ENCODE measurements at places on chromosomes 3 and 15. TPM values are rescaled to one million over a fixed set of nuclear protein-coding genes. Genes with fewer than 3 reads are reported as not detected.

The NKIRAS1 gene
- 4.9 TPM for total RNA-seq

The HIGD2B gene
- total RNA-seq: not detected

- DNase-seq: no peak
Measured at GRCh38 chr15:33309602-33310276, 1.0 kb upstream of the RYR3 start.

DNA sequence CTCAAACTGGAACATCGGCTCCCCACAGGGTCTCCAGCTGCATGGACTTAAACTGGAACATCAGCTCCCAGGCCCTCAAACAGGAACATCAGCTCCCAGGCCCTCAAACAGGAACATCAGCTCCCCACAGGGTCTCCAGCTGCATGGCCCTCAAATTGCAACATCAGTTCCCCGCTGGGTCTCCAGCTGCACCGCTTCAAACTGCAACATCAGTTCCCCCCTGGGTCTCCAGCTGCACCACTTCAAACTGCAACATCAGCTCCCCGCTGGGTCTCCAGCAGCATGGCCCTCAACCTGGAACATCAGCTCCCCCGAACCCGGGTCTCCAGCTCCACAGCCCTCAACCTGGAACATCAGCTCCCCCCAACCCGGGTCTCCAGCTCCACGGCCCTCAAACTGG lies 82.0 kb downstream of the TFRC start:
- DNase-seq: no peak

GRCh38 chr15:98967096-98967495 lies 40.5 kb downstream of the PGPEP1L start:
- no peak for DNase-seq

DNA sequence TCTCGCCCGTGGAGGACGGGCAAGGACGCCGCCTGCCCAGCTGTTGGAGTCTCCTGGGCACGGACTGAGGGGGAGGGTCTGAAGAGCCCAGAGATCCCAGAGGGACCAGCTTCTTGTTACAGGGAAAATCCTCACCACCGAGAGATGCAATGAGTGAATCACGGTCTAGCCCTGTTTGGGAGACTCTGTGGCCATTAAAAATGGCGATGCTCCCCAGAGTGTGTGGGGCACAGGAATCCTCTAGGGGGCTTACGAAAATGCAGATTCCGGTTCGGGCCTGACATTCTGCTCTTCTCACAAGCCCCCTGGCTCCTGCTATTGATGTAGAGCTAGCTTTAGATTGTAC lies 35.5 kb upstream of the EPHB3 start:
- DNase-seq: no peak

GRCh38 chr3:151391720-151392119 lies 7.2 kb upstream of the P2RY12 start:
- no peak for DNase-seq

GRCh38 chr3:117820658-117821299 lies 1111.2 kb downstream of the TUSC7 start:
- no peak for DNase-seq

GRCh38 chr3:154799800-154800199 lies 280.3 kb upstream of the MME start:
- DNase-seq: no peak

DNA sequence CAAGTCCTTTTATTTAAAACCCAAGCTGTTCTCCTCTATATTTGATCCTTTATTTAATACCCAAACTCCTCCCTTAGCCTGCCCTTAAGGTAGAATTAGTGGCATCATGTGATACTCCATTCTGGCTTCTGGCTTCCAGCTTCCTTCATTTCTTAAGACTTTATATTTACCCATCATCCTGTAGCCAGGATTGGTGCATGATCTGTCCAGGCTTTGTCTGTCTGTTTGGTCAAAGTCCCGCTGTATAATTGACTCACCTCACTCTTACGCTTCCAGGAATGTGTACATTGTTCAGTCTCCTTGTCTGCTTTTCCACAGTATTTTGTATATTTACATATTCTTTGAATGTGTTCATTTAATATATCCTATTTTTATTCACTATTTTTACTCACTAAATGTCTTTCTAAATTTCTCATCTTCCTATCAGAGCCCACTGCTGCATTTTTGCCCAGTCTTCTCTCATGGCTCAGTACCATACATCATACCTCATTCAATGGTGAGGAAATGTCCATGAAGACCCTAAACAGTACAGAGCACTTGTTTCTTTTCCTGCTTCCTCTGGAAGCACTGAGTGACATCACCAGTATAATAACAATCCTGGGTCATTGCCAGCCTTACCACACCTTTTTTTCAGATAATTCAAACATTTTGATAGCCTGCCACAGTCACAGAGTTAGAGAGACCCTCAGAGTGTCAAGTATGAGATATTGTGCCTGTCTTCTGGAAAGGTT lies 31.5 kb downstream of the TMEM108 start:
- no peak for DNase-seq

DNA sequence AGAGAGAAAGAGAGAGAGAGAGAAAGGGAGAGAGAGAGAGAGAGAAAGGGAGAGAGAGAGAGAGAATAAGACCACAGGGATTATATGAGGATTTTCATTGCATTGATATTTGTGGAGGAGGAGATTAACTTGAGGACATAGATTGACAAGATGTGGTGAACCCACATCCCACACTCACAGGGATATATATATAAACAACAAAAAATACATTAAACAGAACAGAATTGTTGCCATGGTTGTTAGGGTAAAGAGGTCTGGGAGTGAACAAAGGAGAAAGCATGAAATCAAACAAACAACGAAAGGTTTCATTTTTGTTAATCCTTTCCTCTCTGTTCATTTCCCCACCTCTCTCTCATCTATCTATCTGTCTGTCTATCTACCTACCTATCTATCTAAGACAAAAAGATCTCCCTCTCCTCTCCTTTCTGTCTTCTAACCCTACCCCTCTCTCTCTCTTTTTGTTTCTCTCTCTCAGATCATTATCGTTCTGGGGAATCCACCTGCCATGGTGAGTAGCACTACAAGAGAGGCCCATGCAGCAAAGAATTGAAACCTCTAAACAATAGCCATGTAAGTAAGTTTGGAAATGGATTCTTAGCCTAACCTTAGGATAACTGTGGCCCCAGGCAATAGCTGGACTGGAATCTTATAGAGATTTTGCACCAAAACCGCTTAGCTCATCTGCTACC lies 280.9 kb downstream of the RAP2B start:
- no peak for DNase-seq

Measured in ureter (tissue), 1 donor.